ENCODE measurements at places on chromosomes 12 and 14.

- DNase-seq = no peak
Observed at GRCh38 chr12:92398565-92399309, 253.1 kb upstream of the BTG1 start.

- DNase-seq = no peak
Observed at GRCh38 chr14:35331605-35332516, 39.7 kb downstream of the PSMA6 start.

GRCh38 chr12:122979001-122979907, 1.2 kb upstream of the ARL6IP4 start:
- DNase-seq = no peak

GRCh38 chr12:57009949-57010626, 3.7 kb upstream of the ZBTB39 start:
- no peak for DNase-seq

GRCh38 chr12:78864403-78864869, at the start of gene SYT1:
SYT1 (plus strand) TSS chr12:78864774.
- DNase-seq = no peak

DNA sequence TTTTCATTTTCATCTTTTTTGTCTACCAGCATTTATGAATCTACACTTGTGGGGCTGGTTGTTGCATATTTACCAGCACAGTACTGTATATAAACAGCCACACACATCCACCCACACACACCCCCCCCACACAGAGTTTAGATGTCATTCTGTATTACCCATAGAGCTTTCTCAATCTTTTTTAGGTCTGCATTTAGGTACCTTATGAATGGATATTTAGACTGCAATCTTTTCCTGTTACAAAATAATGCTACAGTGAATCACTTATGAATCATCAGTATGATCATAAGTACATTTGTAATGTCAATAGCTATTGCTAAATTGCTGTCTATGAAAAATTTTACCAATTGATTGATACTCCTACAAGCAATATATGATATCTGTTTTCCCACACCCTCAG, 67.3 kb upstream of the STK38L start:
- DNase-seq = no peak

DNA sequence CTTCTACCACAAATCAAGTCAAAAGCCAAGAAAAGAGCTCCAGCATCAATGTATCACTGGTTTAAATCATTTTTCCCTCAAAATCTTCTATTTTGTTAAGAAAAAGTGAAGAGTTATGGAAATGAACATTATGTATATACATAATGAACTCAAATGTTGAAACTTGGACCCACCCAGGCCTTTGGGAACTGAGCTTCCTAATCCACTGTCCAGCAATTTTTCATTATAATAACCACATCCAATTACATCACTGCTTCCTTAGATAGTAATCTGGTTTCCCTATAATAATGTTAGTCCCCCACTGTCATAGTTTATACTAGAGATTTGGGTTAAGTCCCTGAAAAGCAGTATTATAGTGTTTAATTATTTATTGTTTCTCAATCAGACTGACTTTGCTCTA, 170.9 kb downstream of the PIK3C2G start:
- DNase-seq = no peak

- no peak for DNase-seq
Observed at GRCh38 chr14:21096978-21097635, 1.3 kb downstream of the ZNF219 start.

DNA sequence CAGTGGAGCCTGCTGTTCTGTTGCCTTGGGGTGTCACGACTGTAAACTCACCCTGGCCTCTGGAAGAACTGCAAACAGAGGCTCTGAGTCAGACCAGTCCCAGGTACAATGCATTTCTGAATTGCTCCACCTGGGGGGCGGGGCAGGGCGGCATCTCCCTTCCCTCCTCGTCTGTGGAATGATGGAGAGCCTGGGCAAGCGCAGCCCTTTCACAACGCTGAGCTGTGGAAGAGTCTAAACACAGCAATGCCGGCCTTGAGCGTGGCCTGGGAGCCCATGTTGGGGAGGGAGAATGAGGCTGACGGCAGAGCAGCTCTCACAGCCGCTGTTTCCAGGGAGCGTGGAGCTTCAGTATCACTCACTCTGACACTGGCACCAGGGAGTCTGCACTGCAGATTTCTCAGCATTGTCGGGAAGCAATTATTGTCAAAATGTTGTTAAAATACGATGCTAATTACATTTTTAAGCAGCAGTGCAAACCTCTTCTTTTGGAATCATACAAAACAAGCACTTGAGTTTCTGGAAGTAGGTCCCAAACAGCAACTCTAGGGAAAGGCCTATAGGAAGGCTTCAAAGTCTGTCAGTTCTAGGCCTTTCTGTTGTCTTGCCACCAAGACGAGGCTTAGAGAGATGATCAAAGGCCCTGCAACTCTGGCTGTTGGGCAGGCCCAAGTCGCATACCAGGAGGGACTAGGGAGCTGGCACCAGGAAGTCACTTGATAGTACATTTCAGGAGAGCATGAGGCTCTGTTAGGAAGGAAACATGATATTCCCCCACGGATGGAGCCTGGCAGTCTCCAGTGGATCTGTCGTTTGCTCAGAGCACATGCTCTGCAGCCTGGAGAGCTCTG, 244.0 kb upstream of the FKBP4 start:
- DNase-seq = no peak

- DNase-seq = no peak
Observed at GRCh38 chr12:92927436-92928281, 1.4 kb downstream of the EEA1 start.

DNA sequence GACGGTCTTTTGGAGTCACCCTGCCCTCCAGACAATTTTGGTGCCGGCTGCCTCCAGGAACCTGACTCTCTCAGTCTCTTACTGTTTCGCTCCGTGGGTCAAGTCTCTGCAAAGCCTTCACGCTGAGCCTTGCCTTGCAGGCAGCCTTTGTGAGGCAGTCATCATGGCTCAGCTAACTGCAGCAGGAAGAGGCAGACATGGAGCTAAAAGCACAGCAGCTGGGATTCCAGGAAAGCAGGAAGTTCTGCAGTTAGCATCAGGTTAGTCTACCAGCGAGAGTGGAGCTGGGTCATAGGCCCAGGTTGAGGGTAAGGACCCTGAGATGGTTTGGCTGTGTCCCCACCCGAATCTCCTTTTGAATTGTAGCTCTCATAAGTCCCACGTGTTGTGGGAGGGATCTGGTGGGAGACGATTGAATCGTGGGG, 305.4 kb downstream of the PCNX1 start:
- no peak for DNase-seq

GRCh38 chr12:64082866-64083268, 139.2 kb downstream of the KICS2 start:
- DNase-seq = no peak

Data from stimulated activated CD8-positive, alpha-beta memory T cell treated with anti-CD3 and anti-CD28 coated beads, Interleukin-2, amount 100 ng/mL, for 1 hour (primary cell).